Chondrocyte (in vitro differentiated cells): ENCODE measurements at places on chromosomes 13 and 19.
A peak's percentile ranks its signal among the peaks of the same experiment; 100 is the strongest.

GRCh38 chr13:50140153-50140552 is 124.9 kb downstream of the KCNRG start:
- no peak for DNase-seq

DNA sequence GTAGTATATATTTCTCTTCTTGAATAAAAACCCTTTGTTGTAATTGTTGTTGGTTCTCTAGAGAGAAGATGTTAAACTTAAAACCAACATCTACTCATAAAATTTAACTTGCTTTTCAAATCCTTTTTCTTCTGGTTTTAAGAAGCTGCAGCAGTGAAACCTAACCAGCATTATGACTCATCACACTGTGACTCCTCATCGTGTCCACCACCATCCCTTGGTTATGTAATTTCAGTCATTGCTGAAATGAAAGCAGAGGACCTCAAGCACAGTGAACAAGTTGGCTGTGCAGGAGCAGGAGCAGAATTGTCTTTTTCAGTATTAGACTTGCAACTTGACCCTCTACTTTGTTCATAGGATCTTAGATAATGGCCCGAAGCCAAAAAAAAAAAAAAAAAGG is 64.9 kb upstream of the HTR2A start:
- no peak for DNase-seq

DNA sequence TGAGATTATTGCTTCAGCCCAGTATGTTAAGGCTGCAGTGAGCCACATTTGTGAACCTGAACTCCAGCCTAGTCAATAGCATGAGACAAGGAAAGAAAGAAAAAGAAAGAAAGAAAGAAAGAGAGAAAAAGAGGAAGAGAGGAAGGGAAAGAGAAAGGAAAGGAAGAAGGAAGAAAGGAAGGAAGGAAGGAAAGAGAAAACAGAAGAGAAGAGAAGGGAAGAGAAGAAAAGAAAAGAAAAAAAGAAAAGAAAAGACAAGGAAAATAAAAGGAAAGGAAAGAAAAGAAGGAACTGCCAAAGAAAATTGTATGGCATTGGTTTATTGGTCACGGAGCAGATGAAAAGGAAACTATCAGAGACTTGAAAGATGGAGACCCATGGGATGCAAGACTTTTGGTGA is 1158.8 kb downstream of the OLFM4 start:
- no peak for DNase-seq

DNA sequence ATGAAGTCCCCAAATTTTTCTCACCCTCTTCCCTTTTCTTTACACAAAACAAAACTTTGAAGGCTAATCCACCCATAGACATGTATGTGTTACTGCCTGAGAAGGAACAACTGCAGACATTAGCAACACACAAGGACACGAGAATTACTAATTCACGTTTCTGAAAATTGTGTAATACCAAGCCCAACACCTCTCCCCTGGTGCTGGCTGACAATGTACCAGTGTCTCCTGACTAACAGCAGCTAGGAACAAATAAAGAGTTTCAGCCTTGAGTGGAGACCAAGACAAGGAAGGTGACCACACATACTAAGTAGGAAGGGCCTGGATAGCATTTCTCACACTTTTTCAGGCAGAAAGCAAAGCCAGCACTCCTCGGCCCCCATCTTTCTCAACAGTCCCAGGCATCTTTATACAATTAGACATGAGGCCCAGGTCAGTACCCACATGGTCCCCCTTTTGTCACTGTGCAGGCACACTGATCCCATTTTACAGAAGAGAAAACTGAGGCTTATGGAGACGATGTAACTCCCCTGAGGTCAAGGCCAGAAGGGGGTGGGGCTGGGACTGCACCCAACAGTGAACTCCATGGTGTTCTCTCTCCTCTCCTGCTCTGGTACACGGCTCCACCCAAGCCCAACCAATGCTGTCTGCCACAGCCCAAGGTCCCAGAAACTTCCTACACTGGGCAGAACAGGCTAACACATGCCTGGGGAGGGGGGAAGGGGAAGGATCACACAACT is 8.7 kb downstream of the BRD4 start:
- peak; percentile 61 for DNase-seq

- no peak for DNase-seq
These were observed 814 bp downstream of the SLC25A23 start for GRCh38 chr19:6458695-6459261.

GRCh38 chr13:53683608-53684007 is 655.0 kb downstream of the OLFM4 start:
- no peak for DNase-seq

- no peak for DNase-seq
These were observed 845.8 kb downstream of the UQCRFS1 start for GRCh38 chr19:28367146-28367545.

- DNase-seq, result peak; percentile 94
These were observed at the start of gene TNFSF9 for GRCh38 chr19:6530386-6531162. Gene TNFSF9, plus strand, starts transcription at chr19:6531026. Its CDS starts 11 bp downstream, at chr19:6531037.

DNA sequence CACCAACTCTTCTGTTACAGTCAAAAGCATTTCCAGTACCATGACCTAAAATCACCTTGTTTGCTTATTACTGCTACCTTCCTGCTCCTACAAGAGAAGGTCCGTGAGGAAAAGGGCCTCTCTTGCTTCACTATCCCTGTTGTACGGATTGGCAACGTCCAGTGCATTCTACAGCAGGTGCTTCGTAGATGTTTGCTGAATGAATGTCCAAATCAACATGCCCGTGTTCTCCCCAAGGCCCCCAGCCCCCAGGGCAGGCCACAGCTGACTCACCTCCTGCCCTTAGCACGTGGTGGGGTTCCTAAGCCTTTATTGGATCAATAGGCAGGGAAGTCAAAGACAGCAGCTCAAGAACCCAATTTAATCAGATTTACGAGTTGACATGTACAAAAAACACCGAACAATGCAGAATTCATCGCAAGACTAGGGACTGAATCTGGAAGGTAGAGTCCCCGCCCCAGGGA is 5.5 kb upstream of the NAPA start:
- no peak for DNase-seq

GRCh38 chr13:105598529-105598928 is 936.9 kb downstream of the EFNB2 start:
- DNase-seq, result no peak

DNA sequence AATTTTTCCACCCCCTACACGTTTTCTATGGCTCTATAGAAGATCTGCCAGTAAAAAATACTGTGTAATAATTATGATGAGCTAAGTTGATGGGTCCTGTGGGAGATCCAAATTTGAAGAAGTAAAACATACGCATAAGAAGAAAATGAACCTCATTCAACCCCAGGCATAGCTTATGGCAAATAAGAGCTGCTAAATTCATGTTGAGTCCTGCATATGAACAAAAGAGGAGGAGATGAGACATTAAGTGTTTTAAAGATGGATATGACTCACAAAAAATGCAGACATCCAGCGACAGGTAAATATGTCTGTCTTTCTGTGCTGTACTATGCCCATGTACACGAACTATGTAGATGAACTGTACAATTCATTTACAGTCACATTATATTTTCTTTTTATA is 101.9 kb downstream of the LIG4 start:
- DNase-seq, result no peak

- DNase-seq, result no peak
These were observed 135.9 kb upstream of the RFC3 start for GRCh38 chr13:33682020-33682564.

GRCh38 chr19:17240826-17241399 is 4.8 kb downstream of the NR2F6 start:
- no peak for DNase-seq

DNA sequence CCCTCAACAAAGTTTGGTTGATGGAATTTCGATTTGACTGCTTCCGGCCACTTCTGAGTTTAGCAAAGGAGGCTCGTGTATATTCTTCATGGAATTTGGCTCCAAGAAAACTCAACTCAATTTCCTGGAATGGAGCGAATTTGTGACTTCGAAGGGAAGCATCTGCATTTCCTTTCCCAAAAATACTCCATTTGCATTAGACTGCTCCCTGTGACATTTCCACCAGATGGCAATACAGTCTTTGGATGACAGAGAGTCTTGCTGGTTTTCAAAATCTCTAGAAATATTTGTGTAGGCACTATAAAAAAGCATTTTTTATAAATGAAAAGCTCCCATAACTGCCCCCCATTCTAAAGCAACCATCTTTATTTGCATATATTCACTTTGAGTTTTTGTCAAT is 4.1 kb downstream of the C1QTNF9 start:
- DNase-seq, result no peak

DNA sequence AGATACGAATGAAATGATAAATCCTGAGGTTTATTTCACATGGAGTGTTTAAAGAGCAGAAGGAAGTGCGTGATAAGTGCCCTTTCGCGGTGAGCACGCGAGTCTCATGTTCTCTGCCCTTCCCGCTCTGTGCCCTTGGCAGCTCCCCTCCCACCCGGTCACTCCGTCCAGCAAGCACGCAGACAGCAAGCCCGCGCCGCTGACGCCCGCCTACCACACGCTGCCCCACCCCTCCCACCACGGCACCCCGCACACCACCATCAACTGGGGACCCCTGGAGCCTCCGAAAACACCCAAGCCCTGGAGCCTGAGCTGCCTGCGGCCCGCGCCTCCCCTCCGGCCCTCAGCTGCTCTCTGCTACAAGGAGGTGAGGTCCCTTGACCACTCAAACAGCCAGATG is 37.4 kb upstream of the TEX29 start:
- no peak for DNase-seq

DNA sequence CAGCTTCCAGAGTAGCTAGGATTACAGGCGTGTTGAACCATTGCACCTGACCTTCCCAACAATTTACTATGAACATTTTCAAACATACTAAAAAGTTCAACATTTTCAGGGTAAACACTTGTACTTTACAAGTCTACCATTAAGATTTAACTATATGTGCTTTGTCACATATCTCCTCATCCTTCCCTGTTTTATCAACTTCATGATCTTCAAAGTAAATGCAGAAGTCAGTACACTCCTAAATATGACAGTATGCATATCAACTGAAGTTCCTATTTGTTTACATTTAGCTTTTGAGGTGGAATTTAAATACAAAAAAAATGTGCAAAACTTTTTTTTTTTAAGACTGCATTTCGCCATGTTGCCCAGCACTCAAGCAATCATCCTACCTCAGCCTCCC is 18.5 kb downstream of the LNX2 start:
- DNase-seq, result no peak

- no peak for DNase-seq
These were observed 141.2 kb downstream of the LHFPL6 start for GRCh38 chr13:39461685-39462266.

GRCh38 chr13:101915755-101916107 is 463.3 kb downstream of the ITGBL1 start:
- DNase-seq, result no peak

DNA sequence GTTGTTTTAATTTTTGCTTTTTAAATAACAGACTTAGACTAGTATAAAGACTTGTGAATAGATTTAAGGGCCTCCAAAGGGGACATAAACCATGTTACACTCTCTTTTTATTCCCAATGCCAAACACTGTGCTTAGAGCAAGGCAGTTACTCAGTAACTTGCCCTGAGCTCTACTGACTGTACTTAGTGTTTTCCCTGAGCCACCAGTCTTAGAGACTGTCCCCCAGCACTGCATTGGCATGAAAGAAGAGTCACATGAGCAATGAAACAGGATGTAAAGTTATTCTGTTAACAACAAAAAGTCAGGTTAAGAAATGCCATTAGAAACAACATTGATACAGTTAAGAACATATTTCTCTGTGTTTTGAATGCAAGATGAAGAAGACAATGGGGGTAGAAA is 187.9 kb downstream of the TBC1D4 start:
- no peak for DNase-seq

DNA sequence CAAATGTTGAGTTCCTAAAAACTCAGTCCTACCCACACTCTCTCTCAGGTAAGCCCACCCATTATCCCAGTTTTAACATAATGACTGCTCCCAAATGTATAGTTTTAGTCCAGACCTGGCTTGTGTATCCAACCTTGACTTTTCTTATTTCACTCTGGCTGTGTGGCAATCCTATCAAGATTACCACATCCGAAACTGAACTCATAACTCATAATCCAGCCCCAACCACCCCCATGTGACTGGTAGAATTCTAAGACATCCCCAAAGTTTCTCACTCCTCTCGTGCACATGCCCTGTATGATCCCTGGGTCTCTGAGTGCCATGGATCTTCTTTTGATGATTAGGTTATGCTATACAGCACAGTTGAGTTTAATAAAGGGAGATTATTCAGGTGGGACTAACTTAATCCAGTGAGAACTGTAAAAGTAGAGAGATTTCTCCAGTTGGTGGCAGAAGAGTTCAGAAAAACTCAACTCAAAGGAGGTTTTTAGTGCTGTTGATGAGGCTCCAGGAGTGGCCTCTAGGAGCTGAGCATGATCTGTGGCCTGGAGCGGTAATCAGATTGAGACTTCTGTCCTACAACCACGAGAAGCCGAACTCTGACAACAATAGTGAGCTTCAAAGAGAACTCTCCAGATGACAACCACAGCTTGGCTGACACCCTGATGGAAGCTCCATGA is 413.4 kb downstream of the ZNF536 start:
- no peak for DNase-seq

DNA sequence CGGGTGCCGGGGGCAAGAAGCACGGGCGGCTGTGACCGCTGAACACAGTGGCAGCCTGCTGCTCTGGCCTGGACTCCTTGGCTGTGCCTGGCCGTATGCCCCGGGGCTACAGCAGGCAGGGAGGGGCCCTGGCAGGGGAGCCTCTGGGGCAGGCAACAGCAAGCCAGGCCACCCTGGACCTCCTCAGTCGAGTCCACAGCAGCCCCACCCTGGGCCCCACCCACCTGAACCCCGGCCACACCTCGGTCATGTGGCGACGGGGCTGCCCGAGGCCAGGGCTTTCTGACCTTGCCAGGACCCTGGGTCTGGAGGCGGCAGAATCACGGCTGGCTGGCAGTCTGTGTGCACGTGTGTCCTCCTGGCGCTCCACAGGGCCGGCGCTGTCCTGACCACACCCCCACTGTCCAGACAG is 8.7 kb downstream of the CILP2 start:
- peak; percentile 86 for DNase-seq

GRCh38 chr19:9061879-9062278 is 25.0 kb upstream of the OR1M1 start:
- no peak for DNase-seq

GRCh38 chr13:73189362-73189761 is 130.6 kb downstream of the KLF5 start:
- DNase-seq, result no peak

DNA sequence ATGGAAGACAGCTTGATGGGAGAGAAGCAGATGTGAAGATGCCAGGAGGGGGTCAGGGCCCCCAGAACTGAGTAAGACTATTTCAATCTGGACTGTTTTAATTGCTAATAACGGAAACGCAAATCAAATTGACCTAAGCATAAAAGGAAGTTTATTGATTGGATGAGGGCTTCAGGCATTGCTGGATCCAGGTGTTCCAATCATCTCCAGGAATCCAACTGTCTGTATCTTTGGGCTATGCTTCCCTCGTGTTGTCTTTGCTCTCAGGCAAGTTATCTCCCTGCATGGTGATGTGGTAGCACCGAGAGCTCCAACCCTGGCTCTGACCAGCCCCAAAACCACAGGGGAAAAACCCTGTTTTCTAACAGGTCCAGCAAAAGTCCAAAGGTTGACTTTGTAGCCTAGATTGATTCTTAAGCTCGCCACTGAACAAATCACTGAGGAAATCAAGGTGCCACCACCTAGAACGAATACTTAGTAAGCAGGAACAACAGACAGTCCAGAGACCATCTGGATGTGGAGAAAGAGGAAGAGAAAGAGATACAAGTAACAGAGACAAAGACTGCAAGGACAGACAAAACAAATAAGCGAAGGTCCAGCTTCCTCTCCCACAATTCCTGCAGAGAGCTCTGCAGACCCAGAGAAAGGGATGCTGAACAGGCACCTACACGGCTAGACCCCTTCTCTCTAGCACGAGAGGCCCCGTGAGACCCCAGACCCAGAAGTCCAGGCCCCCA is 1.2 kb upstream of the C19orf81 start:
- no peak for DNase-seq

GRCh38 chr13:97113231-97114001 is 108.7 kb upstream of the MBNL2 start:
- DNase-seq, result no peak

- no peak for DNase-seq
These were observed 261.5 kb upstream of the STARD13 start for GRCh38 chr13:33547035-33547434.
